A549 (cell line): ENCODE measurements at places on chromosomes 7 and 10.

DNA sequence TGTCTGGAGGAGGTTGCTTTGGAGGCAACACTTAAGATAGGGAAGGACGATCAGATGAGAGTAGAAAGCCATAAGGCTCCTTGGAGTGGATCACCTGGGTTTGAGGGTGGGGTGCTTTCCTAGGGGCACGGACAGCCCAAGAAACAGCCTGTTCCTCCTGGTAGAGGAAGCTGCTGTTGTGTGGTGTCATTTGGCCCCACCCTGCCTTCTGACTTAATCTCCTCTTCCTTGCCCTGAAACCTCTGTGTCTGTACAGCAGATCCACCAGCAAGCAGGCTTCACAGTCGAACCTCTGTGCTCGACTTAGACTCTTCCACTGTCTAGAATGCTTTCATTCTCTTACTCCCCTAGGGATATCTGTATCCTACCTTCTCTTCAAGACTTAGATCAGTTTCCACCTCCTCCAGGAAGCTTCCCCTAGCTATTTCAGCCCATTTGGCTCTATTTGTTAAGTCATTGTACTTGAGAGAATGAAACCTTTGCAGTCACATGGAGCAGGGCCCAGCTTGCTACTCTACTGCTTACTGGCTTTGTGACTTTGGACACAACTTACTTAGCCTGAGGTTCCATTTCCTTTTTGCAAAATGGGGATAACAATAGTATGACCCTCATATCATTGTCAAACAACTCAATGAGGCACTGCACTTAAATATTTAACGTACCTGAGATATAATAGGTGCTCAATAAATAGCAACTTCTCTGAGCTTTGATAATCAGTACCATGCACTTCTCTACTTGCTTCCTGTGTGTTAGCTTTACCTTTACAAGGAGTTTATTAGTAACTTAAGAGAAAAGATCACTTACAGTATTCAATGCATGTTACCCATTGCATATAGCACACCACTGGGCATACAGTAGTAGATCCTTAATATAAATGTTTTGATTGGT lies 5.0 kb downstream of the MXI1 start:
- no peak for DNase-seq

DNA sequence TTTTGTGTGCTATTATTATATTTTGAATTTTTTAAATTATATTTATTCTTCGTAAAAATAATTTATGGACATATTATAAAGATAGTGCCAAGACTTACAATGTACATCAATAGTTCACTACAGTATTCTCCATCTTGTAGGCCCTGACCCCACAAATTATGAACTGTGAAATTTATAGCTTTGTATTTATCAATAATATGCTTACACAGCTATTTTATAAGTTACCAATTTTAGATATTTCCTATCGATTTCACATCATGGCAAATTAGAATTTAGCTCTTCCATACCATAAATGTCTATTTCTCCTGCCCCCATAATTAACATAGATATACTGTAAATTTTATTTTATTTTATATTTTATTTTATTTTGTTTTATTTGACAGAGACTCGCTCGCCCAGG lies 34.4 kb upstream of the GNAI1 start:
- no peak for DNase-seq

- peak; percentile 13 for DNase-seq
Observed at GRCh38 chr10:89301232-89301631, 614 bp upstream of the IFIT2 start.

DNA sequence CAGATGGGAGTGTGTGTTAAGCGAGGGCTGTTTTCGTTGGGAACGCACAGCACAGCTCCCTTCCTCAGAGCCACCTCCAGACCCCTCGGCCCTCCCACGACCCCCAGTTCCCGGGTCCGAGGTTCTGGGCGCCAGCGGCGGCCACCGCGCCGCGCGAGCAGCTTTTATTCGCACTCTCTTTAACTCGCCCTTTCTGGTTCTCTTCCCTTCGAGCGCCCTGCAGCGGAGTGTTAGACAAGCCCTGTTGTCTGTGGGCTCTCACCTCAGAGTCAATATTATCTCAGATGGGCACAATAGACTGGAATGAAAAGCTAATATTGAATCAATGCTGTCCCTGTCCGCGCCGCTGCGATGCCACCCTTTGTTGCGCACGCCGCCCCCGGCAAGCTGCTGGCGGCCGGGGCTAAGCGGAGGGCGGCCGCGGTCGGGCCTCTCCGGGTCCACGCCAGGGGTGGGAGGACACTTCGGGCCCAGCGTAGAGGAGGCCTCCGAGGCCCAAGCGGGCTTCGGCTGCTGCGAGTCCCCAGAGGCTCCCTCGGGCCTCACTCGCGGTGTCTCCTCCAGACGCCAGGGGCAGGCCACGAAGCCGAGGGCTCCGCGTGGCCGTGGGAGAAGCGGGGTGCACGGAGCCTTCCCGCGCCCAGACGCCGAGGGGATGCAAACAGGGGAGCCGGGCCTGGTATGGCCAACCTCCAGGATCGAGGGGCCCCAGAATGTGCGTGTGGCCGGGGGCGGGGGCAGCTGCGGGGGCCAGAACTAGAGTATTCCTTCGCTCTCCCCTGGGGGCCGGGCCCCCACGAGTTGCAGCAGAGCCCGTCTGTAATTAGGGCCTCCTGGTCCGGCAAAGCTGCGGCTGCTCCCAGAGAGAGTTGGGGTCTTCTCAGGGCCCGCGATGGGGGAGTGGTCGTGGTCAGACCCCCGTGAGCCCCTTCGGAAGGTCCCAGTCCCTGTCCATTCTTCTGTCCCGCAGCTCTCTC lies 7.9 kb upstream of the EMX2 start:
- no peak for DNase-seq

DNA sequence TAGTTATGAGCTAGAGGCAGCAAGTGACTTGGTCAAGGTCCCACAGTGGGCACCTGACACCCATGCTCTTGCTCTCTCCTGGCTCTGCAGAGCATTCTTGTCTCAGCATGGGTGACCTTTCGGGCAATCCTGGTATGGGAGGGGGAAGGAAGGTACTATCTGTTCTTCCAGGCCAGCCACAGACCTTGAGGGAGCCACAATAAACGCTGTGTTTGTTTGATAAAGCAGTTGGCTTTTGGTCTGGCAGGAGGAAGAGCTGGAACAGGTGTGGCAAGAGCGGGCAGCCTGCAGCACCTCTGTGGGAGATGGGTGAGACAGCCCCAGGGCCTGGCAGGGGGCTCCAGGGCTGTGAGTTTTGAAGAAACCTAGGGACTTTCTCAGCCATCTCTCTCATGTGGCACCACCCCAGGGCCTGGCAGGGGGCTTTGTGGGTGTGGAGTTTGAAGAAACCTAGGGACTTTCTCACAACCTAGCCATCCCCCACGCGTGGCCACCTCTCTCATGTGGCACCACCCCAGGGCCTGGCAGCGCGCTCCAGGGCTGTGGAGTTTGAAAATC lies 11.4 kb downstream of the CLDN3 start:
- DNase-seq, result no peak

GRCh38 chr7:131071786-131072504 lies 255.7 kb upstream of the MKLN1 start:
- DNase-seq, result no peak

GRCh38 chr7:47371733-47372368 lies 210.1 kb downstream of the TNS3 start:
- DNase-seq, result peak; percentile 37

GRCh38 chr10:34374356-34375045 lies 440.6 kb downstream of the PARD3 start:
- no peak for DNase-seq

- no peak for DNase-seq
Observed at GRCh38 chr10:78898341-78899097, 170.2 kb upstream of the ZMIZ1 start.

GRCh38 chr7:140035400-140036223 lies 27.1 kb downstream of the PARP12 start:
- DNase-seq, result peak; percentile 9

DNA sequence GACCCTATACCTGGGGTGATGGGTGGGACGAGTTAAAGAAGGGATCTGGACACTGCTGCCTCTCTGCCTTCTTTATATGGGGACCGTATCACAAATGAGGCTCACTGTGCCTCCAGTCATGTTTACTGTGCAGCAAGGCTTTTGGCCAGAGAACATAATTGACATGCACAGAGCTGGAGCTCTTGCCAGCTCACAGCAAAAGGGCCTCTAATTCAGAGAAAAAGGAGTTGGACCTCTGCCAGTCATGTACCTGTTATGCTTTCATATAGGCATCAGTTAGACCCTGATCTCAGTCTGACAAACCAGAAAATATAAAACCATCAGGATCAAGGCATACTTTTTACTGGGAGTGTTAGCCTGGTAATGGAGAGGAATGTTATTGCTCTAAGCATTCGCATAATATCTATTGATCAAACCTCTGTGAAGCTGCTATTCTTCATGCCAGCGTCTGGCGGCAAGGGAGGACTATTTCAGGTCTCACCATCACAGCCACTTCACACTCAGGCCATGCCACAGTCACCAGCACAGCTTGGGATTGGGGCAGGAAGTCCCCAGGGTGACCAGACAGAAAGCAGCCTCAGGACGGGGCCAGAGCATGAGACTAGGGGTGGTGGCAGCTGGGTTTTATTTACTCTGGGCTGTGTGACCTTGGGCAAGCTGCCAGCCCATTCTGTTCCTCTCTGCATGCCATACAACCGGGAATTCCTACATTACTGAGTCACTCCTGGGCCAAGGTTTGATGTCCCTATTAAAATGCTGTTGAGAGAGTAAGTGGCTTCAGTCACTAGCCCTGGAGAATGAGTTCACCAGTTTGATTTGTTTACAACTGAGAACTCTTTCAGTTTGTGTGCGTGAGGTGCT lies 90.1 kb downstream of the NPSR1 start:
- peak; percentile 74 for DNase-seq

DNA sequence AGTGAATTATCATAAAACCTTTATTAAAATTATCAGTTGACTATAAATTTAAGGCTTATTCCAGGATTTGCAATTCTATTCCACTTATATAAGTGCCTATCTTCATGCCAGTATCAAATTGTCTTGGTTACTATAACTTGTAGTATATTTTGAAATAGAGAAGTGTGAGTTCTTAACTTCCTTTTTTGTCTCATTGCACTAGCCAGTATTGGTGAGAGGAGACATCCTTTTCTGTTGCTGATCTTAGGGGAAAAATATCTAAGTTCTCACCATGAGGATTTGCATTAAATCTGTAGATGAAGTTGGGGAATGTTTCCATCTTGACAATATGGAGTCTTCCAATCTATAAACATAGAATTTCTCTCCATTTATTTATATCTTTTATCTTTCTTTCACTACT lies 104.2 kb upstream of the MKI67 start:
- no peak for DNase-seq

GRCh38 chr10:127149501-127150081 lies 46.8 kb downstream of the INSYN2A start:
- DNase-seq, result no peak

- DNase-seq, result no peak
Observed at GRCh38 chr10:53682885-53683284, 910.3 kb upstream of the MBL2 start.

- DNase-seq, result no peak
Observed at GRCh38 chr7:24912424-24912823, 67.6 kb downstream of the OSBPL3 start.

GRCh38 chr10:85548034-85548433 lies 818.6 kb downstream of the GRID1 start:
- peak; percentile 77 for DNase-seq
